ENCODE measurements at places on chromosomes 4 and X.

DNA sequence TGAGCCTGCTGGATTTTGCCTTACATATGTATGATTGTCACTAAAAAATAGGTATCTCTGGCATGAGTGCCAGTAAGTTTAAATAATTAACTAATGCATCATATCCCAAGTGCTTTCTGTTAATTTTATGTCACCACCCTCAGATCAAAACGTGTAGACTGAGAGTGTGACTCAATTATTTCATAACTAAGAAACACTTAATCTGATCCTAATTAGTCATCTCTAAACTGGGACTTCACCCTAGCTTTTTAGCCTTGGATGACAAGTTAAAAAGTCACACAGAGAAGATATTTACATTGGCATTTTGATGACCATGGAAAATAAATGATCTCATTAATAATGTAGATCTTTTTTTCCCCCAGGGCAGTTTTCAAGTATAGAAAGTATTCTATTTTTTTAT, 23.1 kb upstream of the SLC6A14 start:
- no peak for DNase-seq

DNA sequence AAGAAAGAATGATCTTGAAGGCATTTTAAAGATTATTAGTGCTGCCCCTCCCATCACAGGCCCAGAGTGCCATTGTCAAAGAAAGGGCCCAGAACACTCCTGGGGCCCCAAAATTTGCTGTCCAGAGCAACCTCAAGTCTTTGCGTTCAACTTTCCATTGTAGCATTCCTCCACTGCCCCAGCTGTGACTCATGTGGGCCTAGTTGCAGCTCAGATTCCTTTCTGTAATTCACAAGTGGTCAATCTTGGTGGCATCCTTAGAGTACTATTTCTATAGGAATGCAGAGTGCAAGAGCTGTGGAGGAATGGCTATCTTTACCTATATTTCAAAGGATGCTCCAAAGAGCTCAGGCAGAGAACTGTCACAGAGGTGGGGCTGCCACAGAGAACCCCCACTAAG, 1500.8 kb upstream of the IGFBP7 start:
- no peak for DNase-seq

DNA sequence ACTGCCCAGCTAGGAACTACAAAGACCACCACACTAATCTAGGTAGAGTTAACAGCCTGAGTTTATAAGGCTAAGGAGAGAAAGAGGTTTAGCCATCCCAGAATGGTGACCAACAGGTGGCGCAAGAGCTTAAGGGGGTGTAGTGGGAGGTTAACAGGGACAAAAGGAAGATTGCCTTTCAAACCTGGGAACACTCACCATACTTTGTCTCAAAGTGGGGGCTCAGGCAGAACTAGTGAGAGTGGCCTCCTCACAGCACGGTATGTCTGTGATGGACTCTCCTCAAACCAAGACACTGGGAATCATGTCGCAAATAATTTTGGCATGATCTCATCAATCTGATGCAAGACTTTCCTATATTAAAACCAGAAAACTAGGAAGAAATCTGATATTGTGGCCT, 23.4 kb downstream of the CCNI start:
- DNase-seq: no peak

- DNase-seq: no peak
These were observed 43.4 kb downstream of the HTRA3 start for GRCh38 chr4:8312976-8313375.

GRCh38 chr4:69377562-69377961, 97.3 kb downstream of the UGT2B28 start:
- no peak for DNase-seq

GRCh38 chrX:41026702-41027078, 58.6 kb upstream of the USP9X start:
- DNase-seq: no peak

GRCh38 chr4:90027565-90027964, 99.6 kb upstream of the CCSER1 start:
- DNase-seq: no peak

DNA sequence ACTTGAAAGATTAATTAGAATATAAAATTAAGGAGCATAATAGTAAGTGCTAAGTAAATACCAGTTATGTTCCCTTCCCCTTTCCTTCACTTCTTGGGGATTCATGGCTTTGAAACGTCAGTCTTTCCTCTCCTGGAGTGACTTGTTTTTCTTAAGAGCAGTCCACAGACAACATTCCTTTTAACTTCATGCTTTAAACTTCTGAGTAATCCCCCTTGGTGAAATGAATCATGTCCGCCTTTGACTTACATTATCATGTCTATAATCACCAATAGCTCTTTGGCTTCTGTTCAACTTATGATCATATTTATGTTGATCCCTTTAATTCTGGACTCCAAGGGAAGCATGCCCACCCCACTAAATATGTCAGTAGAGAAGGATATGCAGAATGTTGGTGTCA, 1012.1 kb upstream of the SLIT2 start:
- DNase-seq: peak; percentile 70

DNA sequence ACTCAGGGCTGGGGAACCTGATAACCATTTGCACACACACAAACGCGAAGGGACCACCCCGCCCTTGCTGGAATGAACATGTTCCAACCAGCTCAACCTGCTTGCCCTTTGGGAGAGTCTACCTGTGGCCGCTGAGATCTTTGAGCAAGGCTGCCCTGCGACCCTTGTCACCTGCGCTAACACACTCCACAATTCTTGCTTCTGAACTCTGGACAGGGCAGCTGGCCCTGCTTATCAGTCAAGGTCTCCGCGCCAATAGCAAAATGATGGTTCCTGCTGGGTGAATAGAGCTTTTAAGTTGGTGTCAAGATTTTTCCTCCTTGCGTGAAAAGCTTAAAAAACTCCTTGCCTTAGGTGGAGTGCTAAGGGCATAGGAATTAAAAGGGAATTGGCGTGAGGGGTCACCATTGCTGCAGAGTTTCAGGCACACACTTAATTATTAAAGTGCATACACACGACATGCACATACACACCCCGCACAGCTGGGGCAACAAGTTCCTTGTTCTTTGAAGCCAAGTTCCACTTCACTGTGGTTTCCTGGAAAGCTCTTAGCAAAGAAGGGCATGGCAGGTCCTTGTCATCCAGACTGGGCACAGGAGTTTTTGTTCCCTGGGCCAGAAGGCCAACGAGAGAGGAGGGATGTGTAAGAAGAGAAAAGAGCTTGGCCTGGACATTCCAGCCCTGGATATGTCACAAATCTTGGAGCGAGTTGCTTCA, 207.7 kb downstream of the STIM2 start:
- DNase-seq: no peak

- DNase-seq: no peak
These were observed 107.8 kb upstream of the NKX1-1 start for GRCh38 chr4:1513936-1514483.

Data from astrocyte of the spinal cord (primary cell).